ENCODE measurements at places on chromosomes 2 and 18.

DNA sequence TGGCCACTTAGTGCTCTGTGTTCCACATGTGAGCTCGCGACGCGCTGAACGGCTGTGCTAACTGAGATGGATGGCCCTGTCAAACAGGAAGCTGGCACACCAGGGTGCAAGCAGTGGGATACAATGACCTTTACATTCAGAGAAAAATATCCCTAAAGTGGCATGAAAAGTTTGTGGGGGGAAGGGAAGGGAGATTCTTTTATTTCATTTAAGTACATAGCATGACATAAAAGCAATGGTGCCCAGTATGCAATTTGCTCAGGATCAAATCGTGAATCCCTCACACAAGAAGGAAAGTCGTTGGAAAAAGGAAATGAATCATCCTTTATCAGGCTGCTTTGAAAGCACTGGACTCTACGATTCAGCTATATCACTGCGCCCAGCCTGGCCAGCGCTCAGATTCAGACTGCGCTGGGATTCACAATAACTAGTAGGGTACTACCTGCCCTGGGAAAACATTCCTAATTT, 26.0 kb downstream of the SATB2 start:
- DNase-seq, result no peak

- no peak for DNase-seq
These were observed 191.0 kb downstream of the NEDD4L start for GRCh38 chr18:58235001-58235436.

DNA sequence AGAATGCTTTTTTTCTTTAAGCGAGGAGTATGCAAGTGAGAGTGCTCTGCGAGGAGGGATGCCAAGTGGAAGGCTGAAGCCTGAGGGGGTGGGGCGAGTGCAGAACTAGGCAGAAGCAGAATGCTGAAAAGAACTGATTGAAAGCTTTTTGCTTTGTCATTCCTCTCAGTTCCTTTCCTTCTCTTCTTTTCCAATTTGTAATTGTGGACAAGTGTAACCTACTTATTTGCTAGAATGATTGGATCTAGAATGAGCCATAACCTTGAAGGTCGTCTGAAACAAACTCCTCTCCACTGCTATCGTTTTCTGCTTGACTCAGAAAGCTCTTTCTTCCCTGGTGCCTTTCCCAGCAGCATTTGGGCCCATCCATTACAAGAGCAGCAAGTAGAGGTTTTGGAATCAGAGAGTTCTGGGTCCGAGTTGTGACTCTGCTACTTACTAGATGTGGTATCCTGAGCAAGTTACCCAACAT, 115.3 kb downstream of the METTL8 start:
- DNase-seq, result peak; percentile 62

- peak; percentile 93 for DNase-seq
These were observed 74.8 kb upstream of the COL5A2 start for GRCh38 chr2:189254268-189254883.

GRCh38 chr2:210267698-210268097, 42.5 kb upstream of the ACADL start:
- no peak for DNase-seq

DNA sequence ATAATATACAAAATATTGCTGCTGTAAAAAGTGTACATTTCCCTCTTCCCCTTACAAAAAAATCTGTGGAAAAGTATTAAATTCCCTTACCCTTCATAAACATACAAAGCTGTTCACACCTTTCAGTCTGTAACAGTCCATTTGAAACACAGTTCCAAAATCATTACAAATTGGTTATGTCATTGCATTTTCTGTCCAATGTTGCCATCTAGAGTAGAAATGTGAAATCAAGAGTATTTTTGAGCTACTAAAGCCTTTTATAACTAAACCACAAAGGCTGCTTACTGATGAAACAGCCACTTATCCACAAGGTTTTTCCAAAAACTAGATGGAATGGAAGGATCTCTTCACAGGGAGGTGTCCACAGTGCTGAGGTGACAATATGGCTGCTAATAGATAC, 72.5 kb downstream of the SS18 start:
- no peak for DNase-seq

GRCh38 chr18:65822826-65823225, 72.0 kb downstream of the CDH7 start:
- DNase-seq, result no peak

GRCh38 chr2:213995400-213996105, 415.3 kb upstream of the VWC2L start:
- no peak for DNase-seq

DNA sequence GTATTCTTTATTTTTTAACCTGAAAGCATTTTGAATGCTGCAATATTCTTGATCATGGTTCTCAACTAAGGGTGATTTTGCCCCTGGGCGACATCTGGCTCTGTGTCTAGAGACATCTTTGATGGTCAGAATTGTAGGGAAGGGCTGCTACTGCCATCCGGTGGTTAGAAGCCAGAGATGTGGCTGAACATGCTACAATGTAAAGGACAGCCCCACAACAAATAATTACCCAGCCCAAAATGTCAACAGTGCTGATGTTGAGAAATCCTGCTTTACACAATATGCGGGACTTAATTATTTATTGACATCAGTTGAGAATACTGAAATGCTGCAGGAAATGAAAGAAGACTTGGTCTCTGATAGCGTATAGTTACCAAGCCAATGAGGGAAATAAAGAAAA, 37.5 kb upstream of the SERPINB2 start:
- no peak for DNase-seq

GRCh38 chr2:200618590-200619021, 32.8 kb downstream of the AOX1 start:
- DNase-seq, result no peak

DNA sequence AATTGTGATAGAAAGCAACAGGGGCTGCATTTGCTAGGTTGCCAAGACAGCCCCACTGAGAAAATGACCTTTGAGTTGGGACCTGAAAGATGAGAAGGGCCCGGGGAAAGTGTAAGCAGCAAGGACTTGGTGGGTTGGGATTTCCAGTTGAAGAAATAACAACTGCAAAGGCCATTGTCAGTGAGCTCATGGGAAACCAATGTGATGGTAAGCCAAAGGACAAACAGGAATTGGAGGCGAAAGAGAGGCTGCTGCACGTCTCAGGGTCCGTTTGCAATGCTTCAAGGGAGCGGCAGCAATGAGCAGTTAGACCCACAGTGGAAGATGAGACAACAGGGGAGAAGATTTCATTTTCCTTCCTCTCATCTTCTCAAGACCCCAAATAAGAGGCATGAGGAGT, 51.5 kb upstream of the RGPD4 start:
- no peak for DNase-seq

GRCh38 chr2:220653776-220654175, 918.3 kb downstream of the EPHA4 start:
- no peak for DNase-seq

DNA sequence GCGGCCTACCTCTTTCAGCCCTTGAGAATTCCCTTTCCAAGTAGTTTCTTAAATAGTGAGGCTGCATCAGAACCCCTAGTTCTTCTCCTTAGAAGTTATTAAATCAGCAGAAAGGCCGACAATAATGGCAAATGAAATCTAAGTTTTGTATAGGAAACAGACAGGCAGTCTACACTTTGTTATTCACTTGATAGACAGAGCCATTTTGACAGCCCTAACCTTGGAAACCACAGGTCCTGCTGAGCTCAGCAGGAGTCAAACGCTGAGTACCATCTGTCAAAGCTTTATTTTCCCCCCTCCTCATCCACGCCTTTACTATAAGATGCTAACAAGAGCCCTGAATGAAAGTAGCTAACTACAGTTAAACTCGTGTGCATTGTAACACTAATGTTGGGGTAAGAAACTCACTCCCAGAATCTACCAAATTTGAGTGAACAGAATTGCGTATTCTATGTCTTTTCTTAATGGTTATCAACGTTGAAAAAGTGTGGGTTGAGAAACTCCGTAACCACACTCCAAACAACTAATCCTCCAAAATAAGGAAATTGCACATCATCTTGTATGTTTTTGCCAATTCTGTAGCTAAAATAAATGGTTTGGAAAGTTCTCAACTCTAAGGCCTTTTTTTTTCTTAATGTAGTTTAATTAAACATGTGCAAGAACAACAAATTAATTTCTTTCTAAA, 90.6 kb upstream of the EFEMP1 start:
- no peak for DNase-seq

DNA sequence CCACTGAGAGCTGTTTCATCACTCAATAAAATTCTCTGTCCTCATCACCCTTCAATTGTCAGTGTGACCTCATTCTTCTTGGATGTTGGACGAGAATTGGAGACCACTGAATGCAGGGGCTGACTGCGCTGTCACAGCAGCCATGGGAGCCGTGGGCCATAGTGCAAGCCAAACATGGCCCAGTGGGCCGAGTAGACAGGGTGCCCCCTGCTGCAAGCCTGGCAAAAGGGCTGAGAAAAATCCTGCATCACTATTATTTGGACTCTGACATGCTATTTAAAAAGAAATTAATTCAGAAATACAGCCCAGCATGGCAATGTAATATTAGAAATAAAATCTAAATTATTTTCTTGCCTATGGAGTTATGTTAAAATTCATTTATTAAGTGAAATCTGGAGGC, 67.8 kb upstream of the FAM98A start:
- no peak for DNase-seq

- DNase-seq, result no peak
These were observed 24.2 kb upstream of the BZW1 start for GRCh38 chr2:200787351-200788120.

DNA sequence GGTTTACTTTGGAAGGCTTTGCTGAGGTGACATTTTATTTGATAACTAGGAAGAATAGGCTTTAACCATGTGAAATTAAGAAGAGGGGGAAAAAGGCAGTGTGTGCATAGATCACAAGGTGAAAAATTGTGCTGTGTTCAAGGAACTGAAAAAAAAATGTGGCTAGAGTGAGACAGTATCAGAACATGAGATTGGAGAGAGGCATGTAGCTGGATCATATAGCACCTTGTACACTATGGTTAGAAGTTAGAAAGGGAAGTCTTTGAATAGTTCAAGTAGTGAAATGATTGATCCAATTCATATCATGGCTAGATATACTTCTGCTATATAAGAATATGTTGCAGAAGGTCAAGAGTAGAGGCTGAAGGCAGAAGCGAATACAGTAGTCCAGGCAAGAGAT, 12.3 kb upstream of the TNFRSF11A start:
- no peak for DNase-seq

- peak; percentile 72 for DNase-seq
These were observed 17.6 kb downstream of the WNT10A start for GRCh38 chr2:218898109-218898878.

DNA sequence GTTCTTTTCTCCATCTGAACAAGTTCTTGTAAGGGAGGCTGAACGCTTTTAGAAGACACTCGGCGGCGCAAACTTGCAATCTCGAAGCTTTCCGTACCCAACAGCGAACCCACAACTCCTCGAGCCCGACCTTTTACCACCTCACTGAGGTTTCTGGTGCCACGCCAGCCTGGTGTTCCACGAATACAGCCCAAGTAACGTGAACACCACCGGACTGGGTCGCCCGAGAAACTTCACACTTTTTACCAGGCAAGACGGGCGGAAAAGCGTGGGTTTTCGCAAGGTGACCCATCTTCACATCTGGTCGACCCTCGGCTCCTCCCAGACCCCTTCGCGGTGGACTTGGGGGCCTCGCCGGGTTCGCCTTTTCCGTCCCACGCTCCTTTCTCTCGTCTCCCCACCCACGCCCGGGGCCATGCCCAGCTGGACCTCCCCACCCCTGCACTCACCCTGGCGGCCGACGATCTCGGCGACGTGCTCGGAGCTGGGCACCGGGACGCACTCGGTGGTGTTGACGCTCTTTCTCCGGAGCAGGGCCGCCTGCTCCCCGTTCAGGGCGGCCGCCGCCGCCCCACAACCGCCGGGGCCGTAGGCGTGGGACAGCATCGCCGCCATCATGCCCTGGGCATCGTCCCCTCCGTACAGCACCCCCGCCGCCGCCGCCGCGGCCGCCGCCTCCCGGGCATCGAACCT, 1.2 kb downstream of the MEX3C start:
- peak; percentile 51 for DNase-seq

GRCh38 chr2:236667526-236667925, 97.9 kb downstream of the ACKR3 start:
- DNase-seq, result no peak
